ENCODE measurements at places on chromosomes 2 and 18.

- DNase-seq, result no peak
These were observed 96.2 kb upstream of the STPG4 start for GRCh38 chr2:47251404-47251675.

- DNase-seq, result no peak
These were observed 53.3 kb upstream of the AP1S3 start for GRCh38 chr2:223890721-223891120.

- DNase-seq, result peak; percentile 81
These were observed 3.5 kb downstream of the CDK5R2 start for GRCh38 chr2:218962859-218963492.

- DNase-seq, result no peak
These were observed 335.1 kb upstream of the ZNF521 start for GRCh38 chr18:25686960-25687500.

GRCh38 chr2:168545439-168546082, 89.5 kb downstream of the CERS6 start:
- no peak for DNase-seq

GRCh38 chr2:149418065-149418464, 87.7 kb downstream of the LYPD6 start:
- DNase-seq, result no peak
